NCI-H187 treated with DMSO at 0.1 percent for 48 hours (cell line): ENCODE measurements at places on chromosomes 12 and 14.

DNA sequence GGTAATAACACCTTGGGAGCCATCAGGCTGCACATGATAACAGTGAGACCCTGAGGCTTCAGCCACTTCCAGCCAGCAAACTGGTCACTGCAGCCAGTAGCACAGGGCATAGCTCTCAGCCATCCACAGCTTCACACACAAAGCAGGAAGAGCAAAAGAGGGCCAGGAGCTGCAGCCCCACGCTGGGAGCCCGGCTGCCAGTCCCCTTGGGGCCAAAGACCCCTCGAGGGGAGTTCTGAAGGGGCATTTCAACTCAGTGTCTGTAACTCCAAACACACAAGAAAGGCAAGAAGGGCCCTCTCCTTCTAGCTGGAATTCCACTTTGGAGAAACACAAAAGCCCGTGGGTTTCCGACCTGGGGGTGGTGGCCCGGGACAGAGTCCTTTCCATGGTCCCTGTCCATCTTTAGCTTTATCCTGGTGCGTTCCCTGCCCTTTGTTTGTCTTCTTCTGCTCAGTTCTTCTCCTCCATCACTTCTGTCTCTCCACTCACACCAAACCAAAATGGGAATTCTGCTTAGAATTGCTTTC, 151.8 kb upstream of the FKBP4 start:
- no peak for DNase-seq

DNA sequence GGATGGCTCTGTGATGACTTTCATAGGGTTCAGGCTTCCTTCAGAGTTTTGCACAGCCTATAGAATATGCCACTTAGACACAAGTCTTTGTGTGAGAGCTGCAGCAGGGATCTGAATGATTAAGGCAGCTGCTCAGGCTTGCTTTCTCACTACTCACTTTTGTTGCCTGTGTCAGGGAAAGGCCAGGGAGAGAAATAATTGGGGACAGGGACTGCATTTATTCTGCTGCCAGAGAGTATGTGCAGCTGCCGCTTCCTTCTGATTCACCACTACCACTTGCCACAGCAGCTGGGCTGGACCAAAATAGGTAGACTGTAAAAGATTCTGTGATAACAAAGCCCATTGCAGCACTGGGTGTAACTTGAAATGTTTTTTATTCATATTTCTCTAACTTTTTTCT, 49.7 kb downstream of the TRMT5 start:
- no peak for DNase-seq

- no peak for DNase-seq
Observed at GRCh38 chr12:57223191-57224165, 6.0 kb upstream of the SHMT2 start.

GRCh38 chr12:49585477-49586459, 17.8 kb upstream of the MCRS1 start:
- no peak for DNase-seq

GRCh38 chr12:124663206-124663605, 95.8 kb upstream of the NCOR2 start:
- DNase-seq = no peak

DNA sequence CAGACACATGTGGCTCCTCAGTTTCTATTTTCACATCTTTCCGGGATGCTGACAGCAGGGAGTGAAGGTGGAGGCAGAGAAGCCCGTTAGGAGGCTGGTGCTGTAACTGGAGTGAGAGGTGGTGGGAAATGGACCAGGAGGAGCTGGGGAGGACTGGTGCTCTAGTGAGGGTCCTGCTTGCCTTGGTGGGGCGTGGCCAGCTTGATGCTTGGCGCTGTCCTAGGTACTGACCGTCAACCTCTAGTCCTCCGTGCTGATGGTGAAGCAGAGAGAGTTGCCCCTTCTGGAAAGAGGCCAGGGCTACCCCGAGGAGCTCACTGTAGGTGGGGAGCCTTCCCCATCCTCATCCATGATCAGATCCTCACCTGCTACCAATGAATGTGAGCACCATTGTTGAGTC, 1.4 kb downstream of the TRMT61A start:
- DNase-seq = no peak

DNA sequence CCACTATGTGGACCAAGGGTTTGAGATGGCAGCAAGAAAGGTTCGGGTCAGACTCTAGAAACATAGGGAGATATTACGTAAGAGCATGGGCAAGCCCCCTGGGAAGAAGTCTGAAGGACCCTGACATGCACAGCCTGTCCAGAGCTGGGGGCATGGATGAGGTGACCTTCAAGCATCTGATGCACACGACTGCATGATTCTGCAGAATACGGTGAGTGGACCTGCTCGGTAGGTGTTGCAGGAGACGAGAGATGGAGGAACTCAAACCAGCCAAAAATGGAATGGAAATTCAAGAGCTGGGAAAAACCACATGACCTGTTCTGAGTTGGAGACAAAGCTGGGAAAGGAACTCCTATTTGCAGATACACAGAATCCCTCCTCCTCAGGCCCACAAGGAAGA, 43.6 kb downstream of the ANO2 start:
- no peak for DNase-seq

GRCh38 chr12:38139456-38139855, 177.1 kb upstream of the ALG10B start:
- no peak for DNase-seq

DNA sequence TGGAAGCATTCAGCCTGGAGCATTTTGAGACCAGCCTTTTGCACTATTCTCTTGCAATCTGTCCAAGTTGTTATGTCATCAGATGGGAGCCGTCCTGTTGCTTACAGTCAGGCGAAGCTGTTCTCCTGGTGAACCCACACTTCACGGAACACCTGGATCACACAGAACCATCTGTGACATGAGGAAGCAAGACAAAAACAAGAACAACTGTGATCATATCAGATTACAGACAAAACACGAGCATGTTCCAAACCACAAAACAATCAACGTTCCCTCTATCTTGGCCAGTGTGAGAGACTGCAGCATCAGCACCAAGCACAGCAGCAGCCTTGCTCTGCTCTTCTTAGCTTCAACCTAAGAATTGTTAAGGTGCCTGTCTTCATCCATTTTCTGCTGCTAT, 180.5 kb upstream of the SFSWAP start:
- DNase-seq = no peak

DNA sequence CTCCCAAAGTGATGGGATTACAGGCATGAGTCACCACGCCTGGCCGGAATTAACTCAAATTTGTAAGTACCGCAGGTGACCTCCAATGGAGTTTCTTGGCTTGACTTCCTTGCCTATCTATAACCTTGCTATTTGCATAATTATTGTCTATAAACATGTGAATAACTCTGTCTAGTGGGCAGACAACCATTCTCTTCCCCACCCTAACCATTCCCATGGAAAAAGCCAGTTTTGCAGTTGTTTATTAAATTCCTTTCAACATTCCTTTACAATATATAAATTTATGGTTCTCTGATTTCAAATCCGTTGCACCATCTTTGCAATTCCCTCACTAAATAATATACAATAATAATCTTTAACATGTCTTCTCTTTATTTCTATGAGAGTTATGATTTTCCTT, 61.0 kb upstream of the ZDHHC17 start:
- no peak for DNase-seq

- no peak for DNase-seq
Observed at GRCh38 chr12:7571257-7571656, 67.7 kb upstream of the CD163 start.

- DNase-seq = peak; percentile 7
Observed at GRCh38 chr12:110134691-110135411, 10.7 kb downstream of the IFT81 start.

- DNase-seq = no peak
Observed at GRCh38 chr12:44225149-44225510, 389.2 kb downstream of the TMEM117 start.

DNA sequence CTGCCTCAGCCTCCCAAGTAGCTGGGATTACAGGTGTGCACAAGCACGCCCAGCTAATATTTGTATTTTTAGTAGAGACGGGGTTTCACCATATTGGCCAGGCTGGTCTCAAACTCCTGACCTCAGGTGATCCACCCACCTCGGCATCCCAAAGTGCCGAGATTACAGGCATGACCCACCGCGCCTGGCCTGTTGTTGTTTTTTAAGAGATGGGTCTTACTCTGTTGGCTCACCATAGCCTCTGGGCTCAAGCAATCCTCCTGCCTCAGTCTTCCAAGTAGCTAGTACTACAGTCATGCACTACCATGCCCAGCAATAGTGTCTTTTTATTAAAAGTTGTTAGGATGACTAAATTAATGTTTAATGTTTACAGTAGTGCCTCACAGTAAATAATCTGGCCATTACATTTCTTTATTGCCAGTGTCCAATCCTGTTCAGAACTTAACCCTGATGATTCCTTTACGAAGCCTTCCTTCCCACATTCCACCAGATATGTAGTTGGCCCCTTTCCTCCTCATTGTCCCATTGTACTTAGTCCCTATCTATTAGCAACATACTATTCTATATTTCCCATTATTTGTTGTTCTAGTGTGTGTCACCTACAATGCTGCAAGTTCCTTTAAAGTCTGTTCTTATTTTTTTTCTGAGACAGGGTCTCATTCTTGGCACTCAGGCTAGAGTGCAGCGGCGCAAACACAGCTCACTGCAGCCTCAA, 8.8 kb upstream of the SMARCC2 start:
- DNase-seq = no peak

- DNase-seq = no peak
Observed at GRCh38 chr14:104297721-104298401, 159.5 kb downstream of the KIF26A start.

- no peak for DNase-seq
Observed at GRCh38 chr12:41794336-41794735, 350.3 kb downstream of the GXYLT1 start.

DNA sequence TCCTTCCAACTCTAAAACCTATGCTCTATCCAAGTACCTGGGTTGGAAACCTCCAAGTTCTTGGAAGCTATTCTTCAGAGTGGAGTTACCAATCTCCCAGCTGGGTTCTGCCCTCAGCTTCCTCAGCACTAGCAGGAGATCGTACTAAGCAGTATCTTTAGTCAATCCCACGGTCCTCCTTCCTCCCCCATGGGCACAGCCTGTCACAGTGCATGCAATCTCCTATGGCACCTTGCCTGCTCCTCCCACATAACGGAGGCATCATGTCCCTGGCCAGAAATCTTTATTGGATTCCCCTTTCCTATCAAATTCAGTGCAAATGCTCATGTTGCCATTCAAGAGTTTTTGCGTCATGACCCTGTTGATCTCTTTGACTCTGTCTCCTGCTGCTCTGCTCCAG, 5.4 kb upstream of the LPAR5 start:
- DNase-seq = no peak

DNA sequence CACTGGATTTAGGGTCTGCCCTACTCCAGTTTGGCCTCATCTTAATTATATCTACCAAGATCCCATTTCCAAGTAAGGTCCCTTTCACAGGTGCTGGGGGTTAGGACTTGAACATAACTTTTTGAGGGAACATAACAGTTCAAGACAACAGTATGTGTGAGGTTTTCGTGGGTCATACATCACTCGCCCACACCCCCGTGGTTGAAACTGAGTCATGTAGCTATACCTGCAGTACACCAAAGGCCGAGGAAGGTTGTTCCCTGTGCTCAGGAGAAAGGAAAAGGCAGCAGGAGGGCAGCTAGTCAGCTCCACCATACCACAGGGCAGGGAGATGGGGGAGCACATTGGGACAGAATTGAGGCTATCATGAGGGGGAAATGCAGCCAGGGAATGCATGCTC, 167.0 kb downstream of the PPM1H start:
- no peak for DNase-seq

- no peak for DNase-seq
Observed at GRCh38 chr14:72753044-72753710, 140.7 kb downstream of the DPF3 start.

DNA sequence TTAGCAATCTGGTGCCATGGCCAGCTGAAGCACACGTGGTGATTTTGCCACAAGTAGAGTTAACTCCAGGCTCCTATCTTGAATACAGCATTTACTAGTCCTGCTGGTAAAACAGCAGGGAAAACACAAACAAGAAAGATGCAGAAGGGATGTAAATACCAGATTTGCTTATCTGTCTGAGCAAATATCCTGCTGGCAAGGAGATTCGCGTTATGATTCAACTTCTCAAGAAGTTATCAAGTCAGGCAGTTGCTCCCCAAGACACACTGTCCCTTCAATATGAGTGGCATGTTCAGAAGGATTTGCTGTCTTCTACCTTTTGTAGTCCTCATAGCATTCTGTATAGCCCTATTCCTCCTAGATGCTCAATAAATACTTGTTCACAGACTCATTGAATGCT, 171.2 kb upstream of the EGLN3 start:
- no peak for DNase-seq

DNA sequence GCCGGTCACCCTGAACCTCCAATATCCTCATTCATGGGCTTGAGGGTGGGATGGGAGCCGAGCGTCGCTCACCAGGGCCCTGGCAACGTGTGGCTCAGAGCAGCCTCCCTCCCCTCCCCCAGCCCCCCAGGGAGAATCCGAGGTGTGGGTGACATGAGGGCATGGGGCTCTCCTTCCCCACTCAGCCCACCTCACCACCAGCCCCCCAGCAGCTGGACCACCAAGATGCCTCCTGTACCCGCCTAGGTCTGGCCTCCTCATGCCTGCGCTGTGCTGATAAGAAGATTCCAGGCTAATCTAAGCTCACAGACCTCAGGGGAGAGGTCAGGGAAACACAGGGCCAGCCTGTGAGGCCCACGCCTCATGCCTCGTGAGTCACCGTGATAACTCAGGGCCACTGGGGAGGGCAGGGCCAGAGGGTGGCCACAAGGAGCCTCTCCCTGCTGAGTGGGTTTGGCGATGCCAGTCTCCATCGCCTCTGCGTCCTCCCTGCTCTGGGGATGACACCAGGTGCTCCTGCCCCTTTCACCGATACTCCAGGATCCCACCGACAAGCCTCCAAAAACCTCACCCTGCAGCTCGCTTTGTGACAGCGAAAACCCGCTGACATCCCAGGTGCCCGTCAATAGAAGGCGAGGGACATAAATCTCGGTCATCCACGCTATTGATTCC, 56.9 kb downstream of the TESC start:
- DNase-seq = no peak

DNA sequence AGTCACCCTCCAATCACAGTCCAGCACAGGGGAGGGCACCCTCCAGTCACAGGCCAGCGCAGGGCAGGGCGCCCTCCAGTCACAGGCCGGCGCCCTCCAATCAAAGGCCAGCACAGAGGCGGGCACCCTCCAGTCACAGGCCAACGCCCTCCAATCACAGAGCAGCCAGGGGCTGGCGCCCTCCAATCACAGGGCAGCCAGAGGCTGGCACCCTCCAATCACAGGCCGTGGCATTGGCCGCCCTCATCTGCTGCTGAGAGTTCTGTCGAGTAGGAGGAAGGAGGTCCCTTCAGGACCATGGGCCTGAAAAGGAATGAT, 26.6 kb downstream of the DDX51 start:
- no peak for DNase-seq

DNA sequence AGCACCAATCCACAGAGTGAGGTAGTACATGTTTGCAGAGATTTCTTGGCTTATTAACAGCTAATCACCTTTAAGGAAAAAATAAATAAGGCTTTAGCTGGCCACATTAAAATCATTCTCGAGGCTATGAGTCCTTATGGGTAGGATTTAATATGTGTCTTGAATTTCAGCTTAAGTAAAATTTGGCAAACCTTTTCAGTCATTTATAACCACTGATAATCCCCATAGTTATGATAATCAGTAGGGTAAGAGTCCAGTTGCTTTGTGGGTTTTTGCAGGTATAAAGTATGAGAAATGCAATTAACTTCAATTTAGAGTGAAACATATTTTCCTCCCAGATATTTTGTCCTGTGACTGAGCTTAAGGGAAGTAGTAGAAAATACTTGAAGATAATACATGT, 1458.9 kb upstream of the FLRT2 start:
- no peak for DNase-seq

GRCh38 chr12:108194585-108194984, 65.5 kb downstream of the WSCD2 start:
- DNase-seq = no peak
